ENCODE measurements at places on chromosomes 5 and 9.

DNA sequence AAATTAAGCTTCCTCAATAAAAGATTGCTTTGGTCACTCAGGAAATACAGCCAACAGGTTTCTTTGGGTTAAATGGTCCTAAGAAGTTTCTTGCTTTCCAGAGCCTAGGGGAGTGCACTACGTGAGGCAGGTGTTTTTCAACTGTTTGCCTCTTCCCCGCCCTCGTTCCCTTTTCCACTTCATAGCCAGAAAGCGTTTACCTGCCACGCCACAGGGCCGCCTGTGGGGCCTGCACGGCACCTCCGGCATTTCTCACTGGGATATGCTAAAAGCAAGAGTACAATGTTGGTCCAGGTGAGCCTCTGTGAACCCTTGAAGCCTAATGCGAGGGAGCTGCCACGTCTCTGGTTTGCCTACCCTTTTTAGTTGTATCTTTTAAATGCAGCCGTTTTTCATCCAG, 167.6 kb upstream of the OTULINL start:
- no peak for DNase-seq

- no peak for DNase-seq
Observed at GRCh38 chr5:176296-176823, 14.9 kb upstream of the LRRC14B start.

- no peak for DNase-seq
Observed at GRCh38 chr9:121825031-121825691, 173.7 kb downstream of the DAB2IP start.

- no peak for DNase-seq
Observed at GRCh38 chr5:179431221-179431824, 86.1 kb upstream of the ADAMTS2 start.

DNA sequence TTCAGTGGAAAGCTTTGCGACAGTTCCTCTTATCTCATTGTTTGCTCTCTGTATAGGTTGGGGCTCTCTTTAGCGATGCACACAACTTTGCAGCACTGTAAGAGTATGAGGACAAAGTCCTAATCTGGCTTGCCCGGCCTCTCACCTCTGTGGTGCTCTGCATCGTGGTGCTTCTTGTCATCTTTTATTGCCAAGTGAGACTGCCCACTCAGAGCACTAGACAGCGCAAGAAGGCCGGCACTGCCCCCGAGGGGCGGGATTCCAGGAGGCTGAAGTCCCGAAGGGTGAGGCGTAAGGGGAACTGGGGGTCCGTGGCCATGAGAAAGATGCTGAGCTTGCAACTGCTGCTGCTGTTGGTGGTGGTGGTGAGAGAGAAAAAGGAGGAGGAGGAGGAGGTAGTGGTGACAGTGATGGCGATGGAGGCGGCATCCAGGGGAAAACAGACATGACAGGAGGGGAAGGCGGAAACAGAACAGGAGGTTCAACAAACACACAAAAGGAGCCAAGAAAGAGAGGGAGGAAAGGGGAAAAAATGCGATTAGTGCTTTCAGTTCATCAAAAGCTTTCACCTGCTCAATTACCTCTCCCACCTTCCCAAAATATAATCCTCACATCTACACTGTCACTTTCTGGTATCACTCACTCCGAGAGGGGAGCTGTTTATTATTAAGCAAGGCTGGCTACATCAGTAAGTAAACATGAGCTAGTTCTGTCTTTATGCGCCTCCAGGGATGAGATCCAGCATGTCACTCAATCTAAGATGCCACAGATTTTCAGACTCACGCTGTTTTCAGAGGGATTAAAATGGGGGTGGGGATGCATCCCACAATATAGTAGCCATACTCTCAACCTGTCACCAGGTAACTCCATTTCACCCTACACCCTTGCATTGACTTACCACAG, 55.1 kb downstream of the TLE1 start:
- no peak for DNase-seq

DNA sequence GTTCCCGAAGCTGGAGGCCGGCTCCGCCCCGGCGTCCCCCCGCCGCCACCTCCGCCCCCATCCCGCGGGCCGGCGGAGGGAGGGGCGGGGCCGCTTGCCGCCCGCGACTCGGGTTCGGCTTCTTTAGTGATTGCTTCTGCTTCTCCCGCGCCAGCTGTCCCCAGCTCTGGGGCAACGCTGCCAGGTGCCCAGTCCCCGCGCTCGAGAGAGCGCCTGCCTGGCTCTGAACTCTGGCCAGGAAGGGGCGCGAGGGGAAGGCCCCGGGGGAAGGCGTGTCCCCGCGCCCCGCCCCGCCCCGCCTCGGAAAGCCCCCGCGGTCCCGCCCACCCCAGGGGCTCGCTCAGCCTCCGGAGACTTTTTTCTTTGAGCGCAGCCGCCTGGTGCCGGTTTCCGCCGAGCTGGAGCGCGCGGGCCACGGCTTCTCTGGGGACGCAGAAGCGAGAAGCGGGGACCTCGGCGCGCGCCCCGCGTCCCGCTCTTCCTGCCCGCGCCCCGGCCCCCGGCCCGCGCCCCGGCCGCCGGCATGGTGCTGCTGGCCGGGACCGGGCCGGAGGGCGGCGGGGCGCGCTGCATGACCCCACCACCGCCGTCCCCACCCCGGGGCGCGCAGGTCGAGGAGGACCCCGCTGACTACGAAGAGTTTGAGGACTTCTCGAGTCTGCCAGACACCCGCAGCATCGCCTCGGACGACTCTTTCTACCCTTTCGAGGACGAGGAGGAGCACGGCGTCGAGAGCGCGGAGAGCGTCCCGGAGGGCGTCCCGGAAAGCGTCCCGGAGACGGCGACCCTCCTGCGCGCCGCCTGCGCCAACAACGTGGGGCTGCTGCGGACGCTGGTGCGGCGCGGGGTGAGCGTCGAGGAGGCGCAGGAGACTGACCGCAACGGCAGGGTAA, at the start of gene ANKRD33B:
ANKRD33B (plus strand) TSS at position 126 of the 893 bp plus-strand sequence; CDS start at position 524, 398 bp downstream.
- DNase-seq, result no peak

GRCh38 chr5:59600153-59600552, 293.4 kb downstream of the PDE4D start:
- no peak for DNase-seq

DNA sequence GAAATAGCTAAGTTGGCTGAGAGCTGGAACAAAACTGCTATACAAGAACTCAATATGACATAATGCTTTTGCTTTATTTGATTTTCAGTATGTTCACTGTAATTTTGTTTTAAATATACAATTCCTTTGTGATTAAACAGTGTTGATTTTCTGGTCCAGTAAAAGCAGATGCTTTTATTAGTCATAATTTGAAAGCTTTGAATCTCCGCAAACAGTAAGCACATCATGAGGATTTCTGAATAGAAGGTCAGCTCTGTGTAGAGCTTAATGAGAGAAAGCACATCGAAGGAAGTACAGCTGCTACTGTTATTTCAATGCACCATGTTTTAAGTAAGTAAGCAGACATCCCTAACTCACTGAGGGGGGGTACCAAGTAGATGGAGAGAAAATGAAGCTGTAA, 701.3 kb upstream of the ACO1 start:
- no peak for DNase-seq

DNA sequence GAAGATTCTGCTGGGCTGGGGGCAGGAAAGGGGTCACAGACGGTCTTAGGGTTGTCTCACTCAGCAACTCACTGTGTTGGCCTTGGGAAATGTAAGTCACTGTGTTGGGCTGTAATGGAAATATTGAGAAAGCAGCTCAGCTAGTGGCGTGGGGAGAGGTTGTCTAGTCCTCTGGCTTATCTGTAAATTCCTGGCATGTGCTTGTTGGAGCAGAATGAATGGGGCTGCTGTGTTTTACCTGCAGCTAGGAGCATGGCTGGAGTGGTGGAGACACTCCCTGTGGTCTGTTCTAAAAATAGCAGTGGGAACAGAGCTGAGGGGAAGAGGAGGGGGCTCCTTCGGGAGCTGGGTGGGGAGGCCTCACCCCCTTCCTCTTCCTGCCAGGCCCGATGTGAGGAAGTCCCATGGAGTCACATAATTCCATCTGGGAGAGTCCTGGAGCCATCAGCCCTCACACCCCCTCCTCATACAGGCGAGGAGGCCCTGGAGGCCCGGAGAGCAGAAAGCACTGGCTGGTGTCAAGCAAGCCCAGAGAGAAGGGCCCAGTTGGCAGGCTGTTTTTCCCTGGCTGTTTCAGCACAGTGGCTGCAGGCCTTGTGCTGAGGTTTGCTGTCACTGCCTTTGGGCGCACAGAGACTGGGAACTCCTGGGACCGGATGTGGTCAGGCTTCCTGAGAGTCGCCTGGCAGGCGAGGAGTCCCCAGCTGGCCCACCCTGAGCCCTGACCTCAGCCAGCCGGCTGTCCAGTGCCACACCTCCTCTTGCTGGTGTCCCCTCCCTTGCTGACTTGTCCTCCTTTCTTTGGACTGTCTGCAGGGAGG, 84.9 kb downstream of the RGS3 start:
- no peak for DNase-seq

- DNase-seq, result no peak
Observed at GRCh38 chr9:74681906-74682305, 184.8 kb downstream of the RORB start.

- no peak for DNase-seq
Observed at GRCh38 chr9:121692606-121693387, 41.4 kb downstream of the DAB2IP start.

- DNase-seq, result no peak
Observed at GRCh38 chr5:173035904-173036707, 20.0 kb upstream of the CREBRF start.

- no peak for DNase-seq
Observed at GRCh38 chr5:141850786-141851185, 27.4 kb downstream of the PCDH1 start.

DNA sequence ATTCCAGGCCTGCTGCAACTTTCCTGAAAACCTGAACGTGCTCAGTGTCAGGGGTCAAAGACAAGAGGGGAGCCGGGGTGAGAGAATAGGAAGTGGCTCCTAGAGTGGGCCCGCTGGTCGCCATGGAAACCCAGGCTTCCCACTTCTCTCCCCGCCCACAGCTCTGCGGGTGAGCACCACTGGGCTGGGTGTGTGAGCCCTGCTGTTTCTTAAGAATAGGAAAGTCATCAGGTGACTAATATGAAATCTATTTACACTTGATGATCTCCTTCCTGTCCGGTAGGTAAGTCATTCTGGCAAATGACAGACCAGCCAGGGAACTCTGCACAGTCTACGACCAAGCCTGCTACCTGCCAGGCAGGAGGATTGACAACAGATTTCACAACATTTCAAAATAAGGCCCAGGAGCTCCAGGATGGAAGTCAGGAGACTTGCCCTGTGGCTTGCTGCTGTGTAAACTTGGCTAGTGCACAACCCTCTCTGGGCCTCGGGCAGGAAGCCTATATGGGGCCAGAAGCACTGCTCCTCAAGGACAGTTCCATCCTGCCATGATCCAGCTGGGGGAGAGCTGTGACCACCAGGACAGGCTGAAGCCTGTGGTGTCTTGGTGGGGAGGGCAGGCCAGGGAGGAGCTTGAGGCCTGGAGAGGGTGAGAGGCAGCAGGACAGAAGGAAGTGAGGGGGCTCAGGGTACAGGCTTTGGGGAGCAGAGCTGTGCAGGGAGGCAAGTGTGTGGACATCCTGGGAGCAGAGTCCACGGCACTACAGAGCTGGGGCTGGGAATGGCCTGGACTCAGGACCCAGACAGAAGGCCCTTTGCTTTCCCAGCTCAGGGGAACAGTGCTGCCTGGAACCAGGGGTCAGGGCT, 60.6 kb downstream of the SHB start:
- DNase-seq, result peak; percentile 79

GRCh38 chr5:72123764-72124376, 16.6 kb downstream of the MAP1B start:
- no peak for DNase-seq

GRCh38 chr5:60354311-60354710, 345.7 kb downstream of the DEPDC1B start:
- DNase-seq, result no peak

- DNase-seq, result peak; percentile 44
Observed at GRCh38 chr9:76510041-76510440, 51.1 kb downstream of the GCNT1 start.

Data from GM04504 (cell line).